NCI-H446 treated with DMSO at 0.1 percent for 48 hours (cell line): ENCODE measurements at places on chromosomes 5 and 9.

- DNase-seq, result no peak
Observed at GRCh38 chr9:13002740-13003139, 227.9 kb downstream of the LURAP1L start.

- no peak for DNase-seq
Observed at GRCh38 chr5:141669520-141669919, 12.5 kb downstream of the ARAP3 start.

- DNase-seq, result peak; percentile 6
Observed at GRCh38 chr9:28628031-28628430, 1054.8 kb upstream of the C9orf72 start.

DNA sequence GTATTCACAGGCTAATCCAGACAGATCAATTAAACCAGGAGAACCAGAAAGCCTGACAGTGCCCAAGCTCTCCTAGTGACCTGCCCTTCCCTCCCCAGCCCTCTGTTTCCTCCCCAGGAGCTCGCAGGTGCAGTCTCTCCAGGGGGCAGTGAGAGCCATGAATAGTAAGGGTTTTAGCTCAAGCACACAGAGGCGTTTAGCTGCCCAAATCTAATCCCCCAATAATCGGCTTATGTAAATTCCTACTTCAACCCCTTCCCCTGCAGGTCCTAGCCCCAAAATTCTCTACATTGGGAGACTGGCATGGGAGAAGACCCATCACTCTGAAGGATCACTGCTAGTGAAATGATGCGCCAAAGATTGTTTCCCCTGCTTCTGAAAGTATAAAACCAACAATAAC lies 10.5 kb upstream of the TAL2 start:
- no peak for DNase-seq

DNA sequence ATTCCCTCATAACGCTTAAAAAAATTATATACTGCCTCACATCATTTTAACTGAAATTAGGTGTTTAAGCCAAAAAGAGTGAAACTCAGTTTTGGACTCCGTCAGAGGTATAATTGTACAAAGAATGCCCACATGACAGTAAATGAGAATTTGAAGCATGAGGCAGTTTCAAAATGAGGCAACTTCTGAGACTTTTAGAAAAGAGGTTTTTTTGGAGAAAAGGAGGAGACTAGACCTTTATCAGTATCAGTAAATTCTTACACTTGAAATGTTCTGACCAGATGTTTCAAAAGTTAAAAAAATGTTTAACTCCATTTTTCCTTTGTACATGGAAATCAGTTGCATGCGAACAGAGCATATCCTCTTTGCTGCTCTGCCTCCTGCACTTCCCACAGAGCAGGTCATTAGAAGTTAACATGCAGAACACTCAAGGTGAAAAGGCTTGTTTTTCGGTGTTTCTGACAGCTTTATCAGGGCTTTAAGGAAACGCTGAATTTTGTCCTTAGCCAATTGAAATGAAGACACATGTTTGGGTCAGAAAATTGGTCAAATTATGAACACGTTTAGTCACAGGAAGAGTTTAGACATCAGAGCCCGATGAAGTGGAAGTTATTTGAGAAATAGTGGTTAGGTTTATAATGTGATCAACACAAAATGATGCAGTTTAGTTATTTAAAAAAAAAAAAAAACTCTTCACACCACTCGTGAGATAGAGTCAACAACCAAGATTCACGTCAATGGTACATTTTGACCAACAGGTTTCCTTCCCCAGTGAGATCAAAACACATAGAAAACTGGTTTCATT lies 59.5 kb downstream of the PIK3R1 start:
- DNase-seq, result no peak

- no peak for DNase-seq
Observed at GRCh38 chr9:13181652-13182051, 97.8 kb downstream of the MPDZ start.

- peak; percentile 100 for DNase-seq
Observed at GRCh38 chr5:18375641-18376040, 741.4 kb downstream of the TAF11L14 start.

DNA sequence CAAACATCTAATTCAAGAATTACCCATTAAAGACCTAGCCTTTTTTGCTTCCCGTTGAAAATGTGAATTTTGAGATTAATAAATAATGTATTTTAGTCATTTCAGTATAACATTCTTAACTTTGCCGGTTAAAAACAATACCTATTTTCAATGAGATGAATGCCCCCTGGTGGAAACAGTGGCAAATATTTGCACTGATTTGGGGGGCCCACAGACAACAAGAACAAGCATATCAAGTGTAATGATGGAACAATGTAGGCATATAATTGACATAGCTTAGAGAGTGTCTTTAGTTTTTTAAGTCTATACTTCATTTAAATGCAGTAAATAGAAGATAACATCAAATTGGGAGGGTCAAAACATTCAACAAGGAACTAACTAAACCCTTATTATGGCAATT lies 111.9 kb downstream of the NTRK2 start:
- no peak for DNase-seq

DNA sequence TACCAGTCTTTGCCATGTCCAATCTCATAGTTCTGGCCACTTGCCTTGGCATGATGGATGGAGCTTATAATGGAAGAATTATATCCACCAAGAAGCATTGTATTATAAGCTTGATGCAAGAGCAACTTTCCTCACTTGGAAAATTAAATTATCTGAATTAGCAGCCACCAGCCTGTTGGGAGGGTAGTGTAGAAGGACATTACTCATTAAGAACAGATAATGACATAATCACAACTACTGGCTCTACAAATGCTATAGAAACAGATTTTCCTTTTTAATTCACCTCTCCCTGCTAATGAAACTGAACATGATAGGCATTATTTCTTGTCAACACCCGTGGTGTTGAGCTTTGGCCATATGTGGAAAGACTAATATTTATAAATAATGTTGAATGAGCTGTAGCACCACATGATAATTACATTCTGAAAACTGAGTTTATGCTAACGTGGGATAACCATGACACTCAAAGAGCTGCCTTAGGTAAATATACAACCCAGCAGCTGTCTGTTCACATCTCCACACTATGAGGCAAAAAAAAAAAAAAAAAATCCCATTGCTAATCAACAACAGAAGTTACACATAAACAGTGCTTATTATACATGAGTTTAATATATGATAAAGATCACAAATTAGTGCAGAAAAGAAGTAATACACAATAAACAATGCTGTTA lies 48.1 kb upstream of the NR4A3 start:
- no peak for DNase-seq

- no peak for DNase-seq
Observed at GRCh38 chr5:110736753-110737152, 2.1 kb upstream of the SLC25A46 start.

GRCh38 chr9:37919956-37920335 lies 16.0 kb upstream of the SLC25A51 start:
- DNase-seq, result no peak

- no peak for DNase-seq
Observed at GRCh38 chr5:141250576-141250975, 5.4 kb downstream of the PCDHB15 start.

DNA sequence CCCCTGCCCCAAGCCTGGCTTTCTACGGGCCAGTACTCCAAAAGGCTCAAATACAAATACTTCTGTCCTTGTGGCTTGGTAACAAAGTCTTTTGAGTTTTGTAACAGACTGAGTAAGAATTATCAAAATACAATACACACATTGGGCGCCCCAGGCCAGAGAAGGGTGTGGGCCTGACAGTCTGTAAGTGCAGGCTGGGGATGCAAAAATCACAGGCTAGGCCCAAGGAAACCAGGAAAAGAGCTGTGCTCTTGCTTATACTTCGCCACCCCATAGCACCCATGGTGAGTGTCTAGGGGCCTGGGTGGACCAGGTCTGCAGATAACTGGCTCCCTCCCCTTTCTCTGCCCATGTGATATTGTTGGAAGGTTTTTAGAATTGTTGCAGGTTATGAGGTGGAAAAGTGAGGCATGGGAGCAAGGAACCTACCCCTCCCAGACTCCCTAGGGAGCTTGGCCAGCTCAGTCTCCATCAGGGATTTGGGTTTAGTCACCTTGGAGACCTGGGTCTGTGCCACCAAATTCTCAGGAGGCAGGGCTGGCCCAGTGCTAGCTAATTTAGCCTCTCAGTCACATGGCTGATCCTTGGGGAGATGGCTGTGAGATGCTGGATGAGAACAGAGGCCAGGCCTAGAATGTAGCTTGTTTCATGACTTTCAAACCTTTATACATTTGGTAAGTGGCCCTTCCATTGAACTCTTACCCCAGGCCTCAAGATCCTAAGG lies 72.9 kb downstream of the TARS1 start:
- DNase-seq, result no peak

GRCh38 chr5:170357955-170358444 lies 31.2 kb downstream of the KCNMB1 start:
- no peak for DNase-seq

DNA sequence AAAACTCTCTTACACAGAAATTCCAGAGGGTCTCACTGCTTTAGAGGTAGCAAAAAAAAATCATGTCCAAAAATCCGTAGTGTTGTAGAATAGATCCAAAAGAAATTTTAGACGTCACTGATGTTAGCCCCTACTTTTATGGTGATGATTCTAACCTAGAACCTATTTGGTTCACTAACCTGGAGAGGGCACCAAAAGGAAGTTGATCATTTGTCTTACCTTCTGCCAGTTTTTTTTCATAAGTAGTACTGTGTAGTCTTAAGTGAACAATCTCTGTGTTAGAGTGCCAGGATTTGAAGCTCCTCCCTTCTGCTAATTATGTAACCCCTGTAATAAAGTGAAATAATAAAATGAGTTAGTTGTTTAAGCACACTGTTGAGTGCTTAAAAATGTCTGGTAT lies 215.2 kb downstream of the SMARCA2 start:
- no peak for DNase-seq

DNA sequence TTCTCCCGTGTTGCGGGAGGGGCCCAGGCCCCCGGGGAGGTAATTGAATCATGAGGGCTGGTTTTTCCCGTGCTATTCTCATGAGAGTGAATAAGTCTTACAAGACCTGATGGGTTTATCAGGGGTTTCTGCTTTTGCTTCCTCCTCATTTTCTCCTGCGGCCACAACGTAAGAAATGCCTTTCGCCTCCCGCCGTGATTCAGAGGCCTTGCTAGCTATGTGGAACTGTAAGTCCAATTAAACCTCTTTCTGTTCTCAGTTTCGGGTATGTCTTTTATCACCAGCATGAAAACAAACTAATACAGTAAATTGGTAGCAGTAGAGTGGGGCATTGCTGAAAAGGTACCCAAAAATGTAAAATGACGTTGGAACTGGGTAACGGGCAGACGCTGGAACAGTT lies 1035.1 kb downstream of the DTWD2 start:
- DNase-seq, result no peak

GRCh38 chr9:4424891-4425290 lies 65.4 kb upstream of the SLC1A1 start:
- no peak for DNase-seq

GRCh38 chr9:31027678-31028077 lies 1356.8 kb upstream of the ACO1 start:
- no peak for DNase-seq

- DNase-seq, result no peak
Observed at GRCh38 chr9:98429613-98430012, 174.2 kb upstream of the TBC1D2 start.

- no peak for DNase-seq
Observed at GRCh38 chr5:132506094-132506692, 15.6 kb upstream of the IRF1 start.

DNA sequence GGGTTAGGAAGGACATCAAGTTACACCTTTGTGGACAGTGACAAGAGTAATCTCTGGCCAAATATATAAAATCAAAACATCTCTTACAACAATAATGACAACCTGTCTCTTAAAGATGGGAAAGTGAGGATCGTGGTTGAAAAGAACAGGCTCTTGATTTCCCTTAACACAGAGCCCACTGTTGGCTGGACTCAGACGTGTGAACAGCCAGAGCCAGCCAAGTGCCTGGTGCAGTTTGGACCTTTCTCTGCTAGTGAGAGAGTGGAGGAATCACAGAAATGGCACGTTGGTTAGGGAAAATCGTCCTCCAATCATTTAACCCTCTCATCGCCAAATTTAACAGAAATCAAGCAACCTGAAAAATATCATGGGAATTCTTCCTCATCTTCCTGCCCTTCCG lies 131.3 kb downstream of the GNA14 start:
- DNase-seq, result no peak

DNA sequence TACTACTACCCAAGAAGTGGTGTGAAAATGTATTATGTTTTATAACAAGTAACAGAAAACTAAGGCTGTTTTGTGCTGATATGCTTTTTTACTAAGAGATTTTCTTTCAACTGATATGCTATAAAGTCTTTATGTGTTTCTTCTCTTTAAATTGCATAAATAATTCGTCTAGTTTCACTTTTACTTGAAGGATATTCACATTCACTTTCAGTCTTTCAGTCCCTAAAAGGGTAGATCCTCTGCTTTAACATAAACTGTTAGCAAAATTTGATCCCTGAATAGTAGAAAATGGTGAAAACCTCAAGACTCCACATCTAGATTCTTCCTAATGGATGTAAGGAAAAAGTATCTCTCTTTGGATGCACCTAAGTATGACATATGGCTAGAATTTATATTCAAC lies 69.0 kb upstream of the FST start:
- DNase-seq, result no peak

DNA sequence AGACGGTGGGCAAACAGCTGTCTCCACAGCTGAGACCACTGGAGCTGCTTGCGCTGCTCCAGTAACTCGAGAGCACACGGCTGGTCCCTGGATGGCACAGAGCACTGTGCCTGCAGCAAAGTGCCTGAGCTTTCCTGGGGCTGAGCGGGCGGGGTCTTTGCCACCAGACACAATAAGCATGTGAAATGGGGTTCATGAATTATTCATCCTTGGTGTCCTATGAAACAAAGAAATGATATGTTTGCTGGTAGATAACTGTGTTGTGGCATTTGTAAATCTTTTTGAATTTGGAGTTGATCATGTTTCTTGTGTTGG lies 151.7 kb upstream of the MPDZ start:
- DNase-seq, result peak; percentile 88

- DNase-seq, result no peak
Observed at GRCh38 chr5:111472096-111472495, 40.2 kb downstream of the STARD4 start.

DNA sequence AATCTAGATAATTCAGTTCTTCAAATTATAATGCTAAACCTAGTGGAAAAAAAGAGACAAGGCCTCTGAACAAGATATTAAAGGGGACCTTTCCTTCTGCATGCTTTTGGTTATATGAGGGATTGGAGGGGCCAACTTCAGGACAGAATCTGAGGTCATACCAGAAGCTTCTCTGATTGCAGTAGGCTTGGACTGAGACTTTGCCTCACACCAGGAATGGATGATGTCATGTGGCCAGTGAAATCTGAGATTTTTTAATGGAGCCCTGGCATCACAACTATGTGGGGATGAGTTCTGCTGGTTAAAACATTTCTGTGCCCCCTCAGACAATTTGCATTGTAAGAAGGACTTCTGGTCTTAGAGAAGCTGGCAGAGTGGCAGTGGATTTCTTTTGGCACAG lies 88.6 kb downstream of the ANGPTL2 start:
- DNase-seq, result no peak

DNA sequence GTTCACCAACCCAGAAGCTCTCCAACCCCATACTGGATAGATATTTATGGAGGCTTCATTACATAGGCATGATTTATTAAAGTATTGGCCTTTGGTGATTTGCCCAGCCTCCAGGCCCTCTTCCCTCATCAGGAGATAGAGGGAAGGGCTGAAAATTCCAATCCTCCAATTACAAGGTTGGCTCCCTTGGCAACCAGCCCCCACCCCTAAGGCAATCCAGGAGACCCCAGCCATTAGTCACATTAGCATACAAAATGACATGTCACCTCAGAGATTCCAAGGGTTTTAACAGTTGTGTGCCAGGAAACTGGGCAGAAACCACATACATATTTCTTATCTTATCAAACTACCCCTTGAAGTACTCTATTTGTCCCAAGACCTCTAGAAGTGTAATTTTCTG lies 210.0 kb downstream of the HINT1 start:
- DNase-seq, result no peak
